ENCODE measurements at places on chromosomes 3 and 15.

DNA sequence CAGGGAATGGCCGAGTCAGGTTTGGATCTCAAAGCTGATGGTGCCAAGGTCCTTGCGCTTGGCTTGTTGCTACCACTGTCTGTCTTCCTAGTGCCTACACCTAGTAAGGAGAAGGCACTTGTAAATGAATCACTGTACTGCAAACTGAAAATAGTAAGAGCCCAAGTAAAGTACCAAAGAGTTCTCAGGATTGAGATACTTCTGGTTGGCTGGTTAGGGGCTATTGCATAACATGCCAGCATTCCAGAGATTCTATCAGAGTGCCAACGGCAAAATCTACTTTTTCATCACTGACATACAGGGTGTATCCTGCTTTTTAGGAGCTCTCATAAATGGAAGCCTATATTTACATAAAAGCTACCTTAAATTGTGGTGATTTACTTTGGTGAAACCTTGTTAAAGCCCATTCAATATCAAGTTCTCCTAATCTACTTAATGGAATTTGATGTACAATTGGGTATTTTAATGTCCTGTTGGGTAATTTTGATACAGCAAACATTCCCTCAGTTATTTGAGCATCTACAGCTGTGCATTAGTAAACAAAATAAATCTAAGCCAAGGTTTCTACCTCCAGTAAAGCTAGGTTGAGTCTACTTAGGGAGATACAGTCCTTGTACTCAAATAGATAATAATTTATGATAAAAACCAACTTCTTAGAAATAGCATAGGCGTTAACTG, 30.7 kb upstream of the CHD2 start:
- no peak for DNase-seq

GRCh38 chr3:50658416-50658815, 16.3 kb upstream of the DOCK3 start:
- no peak for DNase-seq

DNA sequence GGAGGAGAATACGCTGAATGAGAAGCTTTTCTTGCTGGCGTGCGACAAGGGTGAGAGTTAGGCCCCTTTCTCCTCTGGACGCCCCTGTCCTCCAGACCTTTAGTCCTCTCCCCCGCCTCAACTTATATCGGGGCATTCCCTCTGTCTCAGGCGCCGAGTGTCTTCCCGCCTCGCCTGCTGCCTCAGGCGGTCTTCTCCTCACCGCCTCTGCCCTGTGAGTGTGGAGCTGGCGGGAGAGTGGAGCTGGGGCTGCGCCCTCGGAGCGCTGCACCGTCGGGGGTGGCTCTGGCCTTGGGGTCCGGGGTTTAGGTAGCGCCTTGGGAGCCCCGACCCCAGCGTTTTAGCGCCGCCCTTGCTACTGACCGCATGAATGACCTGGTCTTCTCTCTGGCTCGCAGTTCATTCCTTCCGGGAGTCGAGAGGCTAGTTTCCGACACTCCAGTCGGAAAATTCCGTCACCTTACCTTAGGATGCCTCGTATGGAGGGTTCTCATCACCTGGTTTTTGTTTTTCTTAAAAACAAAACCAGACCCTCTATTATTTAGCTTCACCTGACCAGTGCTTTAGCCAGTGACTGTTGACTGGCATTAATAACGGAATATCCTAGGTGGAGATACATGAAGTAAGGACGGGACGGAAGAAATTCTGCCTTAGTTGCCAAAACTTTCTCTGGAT, 985 bp downstream of the TRPC1 start:
- peak; percentile 2 for DNase-seq

- no peak for DNase-seq
These were observed 450.1 kb upstream of the TBL1XR1 start for GRCh38 chr3:177647341-177647740.

DNA sequence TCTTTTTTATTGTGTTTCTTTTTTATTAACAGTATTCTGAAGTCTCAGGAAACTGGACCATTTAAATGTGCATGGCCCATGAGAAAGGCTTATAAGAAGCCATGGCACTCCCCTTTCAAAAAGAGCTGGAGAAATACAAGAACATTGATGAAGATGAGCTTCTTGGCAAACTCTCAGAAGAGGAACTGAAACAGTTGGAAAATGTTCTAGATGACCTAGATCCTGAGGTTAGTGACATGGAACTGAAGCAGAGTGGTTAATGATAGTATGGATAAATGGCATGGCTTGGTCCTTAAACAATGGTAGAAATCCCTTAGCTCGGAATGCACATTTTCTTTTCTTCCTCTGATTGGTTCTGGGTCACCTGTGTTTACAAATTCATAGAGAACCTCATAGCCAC, 14.9 kb downstream of the TMOD2 start:
- peak; percentile 13 for DNase-seq

GRCh38 chr15:26260517-26261133, 397.5 kb upstream of the ATP10A start:
- no peak for DNase-seq

DNA sequence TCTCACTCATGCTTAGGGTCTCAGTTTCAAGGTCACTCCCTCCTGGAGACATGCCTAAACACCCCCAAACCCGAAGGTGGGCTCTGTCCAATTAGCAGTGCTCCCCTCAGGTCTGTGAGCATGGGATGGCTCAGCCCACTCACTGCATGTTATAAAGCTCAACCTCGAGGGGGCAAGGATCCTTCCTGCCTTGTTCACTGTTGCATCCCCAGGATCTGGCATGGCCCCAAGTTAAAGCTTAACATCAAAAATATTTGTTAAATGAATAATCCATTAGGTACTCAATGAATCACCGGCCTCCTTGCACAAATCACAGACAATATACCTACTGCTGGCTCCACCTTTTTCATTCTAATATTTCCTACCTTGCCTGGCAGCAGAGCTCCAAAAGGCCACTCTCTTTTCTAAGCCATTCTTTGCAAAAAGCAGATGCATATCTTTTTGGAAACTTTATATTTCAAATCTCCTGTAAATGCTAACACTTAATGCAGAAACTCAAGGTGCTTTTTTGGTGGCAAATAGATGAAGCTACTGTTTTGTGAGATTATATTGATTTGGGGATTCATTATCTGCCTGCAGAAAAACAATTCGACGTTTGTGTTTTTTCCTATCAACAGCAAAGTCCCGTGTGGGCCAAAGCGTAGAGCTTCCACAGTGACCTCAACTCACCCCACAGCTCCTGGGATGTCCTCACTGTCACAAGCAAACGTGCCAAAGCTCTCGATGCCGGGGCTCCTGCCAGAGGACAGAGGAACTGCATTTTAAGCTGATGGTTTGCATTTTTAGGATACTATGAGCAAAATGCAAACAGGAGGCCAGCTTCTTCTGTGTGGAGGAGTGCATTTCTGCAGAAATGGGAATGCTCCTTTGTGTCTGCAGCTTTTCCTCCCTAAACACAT, 35.4 kb downstream of the PCOLCE2 start:
- DNase-seq, result no peak

DNA sequence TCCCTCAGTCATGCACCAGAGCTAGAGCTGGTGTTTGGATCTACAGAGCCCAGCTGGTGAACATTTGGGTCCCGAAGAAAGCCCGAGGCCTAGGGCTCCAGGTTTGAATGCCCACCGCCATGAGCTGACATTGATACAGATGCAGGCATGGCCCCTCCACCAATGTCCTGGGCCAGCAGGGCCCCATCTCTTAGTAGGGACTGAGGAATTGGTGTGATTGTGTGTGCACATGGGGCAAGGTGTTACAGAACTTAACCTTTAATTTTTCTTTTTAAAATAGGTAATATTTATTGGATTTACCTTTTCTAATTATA, 11.0 kb downstream of the PODXL2 start:
- DNase-seq, result no peak

DNA sequence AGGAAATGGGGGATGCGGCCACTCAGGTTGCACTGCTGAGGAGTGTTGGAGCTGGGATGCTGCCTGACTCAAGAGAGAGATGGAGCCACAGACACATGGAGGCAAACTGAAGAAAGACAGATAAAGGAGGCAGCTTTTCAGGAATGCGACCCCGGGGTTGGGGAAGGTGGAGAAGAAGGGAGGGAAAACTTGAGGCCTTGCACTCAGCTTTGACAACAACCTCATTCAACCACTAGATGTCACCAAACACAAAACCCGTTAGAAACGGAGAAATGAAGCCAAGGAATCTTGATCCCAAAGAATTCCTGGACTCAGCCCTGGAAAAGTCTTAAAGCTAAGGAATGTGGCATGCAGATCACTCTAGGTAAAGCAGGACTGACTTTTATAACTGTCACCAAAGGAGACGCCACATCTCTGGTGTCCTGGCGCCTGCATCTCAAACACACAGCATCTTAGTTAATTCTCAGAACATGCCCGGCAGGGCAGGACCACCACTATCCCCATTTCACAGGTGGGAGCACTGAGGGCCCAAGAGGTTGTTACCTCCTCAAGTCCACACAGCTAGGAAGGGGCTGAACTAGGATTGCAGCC, 59.6 kb upstream of the LMCD1 start:
- DNase-seq, result no peak

GRCh38 chr15:23033979-23034378, 5.4 kb downstream of the TUBGCP5 start:
- DNase-seq, result no peak

GRCh38 chr15:58842713-58843396, 71.8 kb downstream of the MINDY2 start:
- DNase-seq, result no peak

- no peak for DNase-seq
These were observed 1.7 kb downstream of the VPS39 start for GRCh38 chr15:42206406-42206805.

DNA sequence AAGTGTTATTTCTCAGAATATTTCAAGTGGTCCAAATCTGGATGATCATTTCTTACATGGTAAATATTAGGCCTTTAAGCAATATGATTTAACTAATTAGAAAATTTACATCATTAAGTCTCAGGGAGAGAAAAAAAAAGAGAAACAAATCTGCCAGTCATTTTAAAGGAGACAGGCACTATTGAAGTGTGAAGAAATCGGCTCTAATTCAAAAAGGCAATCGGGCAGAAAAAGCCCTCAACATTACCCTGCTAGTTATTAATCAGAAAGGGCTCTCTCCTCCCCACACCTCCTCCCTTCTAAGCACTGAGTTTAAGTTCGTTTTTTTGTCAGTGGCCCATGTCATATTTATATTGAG, 215.9 kb downstream of the MEIS2 start:
- no peak for DNase-seq

DNA sequence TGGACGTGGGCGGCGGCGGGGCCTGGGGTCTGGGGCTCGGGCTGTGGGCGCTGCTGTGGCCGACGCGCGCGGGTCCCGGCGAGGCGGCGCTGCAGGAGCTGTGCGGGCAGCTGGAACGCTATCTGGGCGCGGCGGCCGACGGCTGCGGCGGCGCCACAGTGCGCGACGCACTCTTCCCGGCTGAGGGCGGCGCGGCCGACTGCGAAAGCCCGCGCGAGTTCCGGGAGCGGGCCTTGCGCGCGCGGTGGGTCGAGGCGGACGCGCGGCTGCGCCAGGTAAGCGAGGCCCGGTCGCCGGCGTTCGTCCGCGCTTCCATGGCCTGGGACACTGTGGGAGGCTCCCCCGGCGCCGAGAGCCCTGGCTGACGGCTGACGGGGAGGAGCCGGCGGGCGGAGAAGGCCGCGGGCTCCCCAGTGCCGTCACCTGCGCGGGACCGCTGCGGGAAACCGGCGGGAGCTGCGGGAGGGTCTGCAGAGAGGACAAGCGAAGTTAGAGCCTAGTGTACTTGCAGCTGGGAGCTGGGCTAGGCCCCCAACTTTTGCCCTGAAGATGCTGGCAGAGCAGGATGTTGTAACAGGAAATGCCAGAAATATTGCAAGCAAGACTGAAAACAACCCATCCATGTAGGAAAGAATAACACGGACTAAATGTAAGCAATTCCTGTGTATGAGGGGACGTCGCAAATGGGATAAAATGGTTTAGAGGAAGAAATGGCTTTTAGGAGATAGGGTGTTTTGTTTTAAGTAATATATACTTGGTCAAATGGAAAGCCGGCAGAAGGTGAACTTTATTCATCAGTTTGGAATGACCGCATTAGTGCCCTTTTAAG, 847 bp downstream of the WHAMM start:
- DNase-seq, result peak; percentile 22

DNA sequence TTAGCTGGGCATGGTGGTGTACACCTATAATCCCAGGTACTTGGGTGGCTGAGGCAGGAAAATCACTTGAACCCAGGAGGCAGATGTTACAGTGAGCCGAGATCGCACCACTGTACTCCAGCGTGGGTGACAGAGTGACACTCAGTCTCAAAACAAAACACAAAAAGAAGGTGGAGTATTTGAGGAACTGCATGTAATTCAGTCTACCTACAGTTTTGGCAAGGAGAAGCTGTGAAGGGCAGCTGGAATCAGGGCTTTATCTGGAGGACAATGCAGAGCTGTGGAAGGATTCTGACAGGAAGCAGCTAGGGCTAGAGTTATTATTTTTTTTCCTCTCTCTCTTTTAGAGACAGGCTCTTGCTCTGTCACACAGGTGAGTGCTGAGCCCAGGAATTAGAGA, 6.8 kb downstream of the H1-8 start:
- peak; percentile 13 for DNase-seq

GRCh38 chr3:147816752-147817151, 407.6 kb downstream of the ZIC1 start:
- DNase-seq, result no peak

DNA sequence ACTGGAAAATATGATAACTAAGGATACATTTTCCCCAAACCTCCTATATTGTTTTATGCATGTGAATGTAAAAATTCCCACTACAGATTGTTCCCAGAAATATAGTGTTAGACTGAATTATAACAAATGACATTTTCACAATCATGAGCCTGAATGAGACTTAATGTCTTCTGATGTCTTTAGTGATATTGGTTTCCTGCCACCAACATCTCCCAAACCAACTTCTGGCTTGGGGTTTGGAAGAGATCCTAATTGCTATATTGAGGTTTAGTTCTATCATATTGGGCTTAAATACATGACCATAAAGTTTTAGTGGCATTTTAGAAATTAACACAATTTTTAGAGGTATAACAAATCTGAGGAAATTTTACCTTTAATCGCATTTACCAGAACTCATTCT, 445.3 kb upstream of the CCDC54 start:
- no peak for DNase-seq

DNA sequence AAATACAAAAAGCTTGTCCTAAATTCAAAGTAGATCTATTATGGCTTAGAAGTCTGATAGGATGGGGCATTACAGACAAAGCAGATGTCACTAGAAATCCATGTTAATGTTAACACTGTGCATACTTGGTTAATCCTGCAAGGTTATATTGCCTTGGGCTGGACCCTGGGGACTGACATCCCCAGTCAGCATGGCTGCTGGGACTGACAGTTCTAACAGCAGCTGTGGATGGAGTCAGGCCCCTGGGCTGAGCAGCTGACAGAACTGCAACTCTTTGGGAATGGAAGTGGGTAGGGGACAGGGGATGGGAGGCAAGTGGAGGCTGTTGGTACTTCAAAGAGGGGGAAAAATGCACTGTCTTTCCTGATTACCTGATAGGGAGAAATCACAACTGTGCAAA, 7.5 kb downstream of the P2RY1 start:
- no peak for DNase-seq

DNA sequence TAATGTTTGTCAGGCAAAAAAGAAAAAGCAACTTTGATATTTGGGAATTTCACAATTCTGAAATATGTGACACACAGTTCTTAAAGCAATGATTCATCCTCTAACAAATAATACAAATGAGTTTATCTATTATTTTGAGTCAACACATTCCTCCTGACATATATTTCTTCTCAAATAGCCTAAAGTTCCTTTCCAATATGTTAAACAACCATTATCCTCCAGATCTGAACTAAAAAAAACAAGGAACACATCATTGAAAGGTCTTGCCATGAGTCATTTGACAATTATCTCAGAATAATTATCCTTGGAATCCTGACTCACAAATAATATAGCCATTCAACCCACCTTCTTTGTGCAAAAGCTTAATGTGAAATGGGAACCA, 208.7 kb upstream of the CDIN1 start:
- no peak for DNase-seq
